Left ventricle myocardium inferior (tissue), 1 donor: ENCODE measurements at places on chromosomes 6 and 20. TPM values are rescaled to one million over a fixed set of nuclear protein-coding genes. Genes with fewer than 3 reads are reported as not detected.

Gene SMLR1
- not detected for total RNA-seq

- DNase-seq: no peak
These were observed 785.6 kb downstream of the QKI start for GRCh38 chr6:164200071-164200470.

- no peak for DNase-seq
These were observed 414.9 kb downstream of the KIF16B start for GRCh38 chr20:16158090-16158975.

Gene FAM209A
- total RNA-seq: not detected

- DNase-seq: no peak
These were observed 333.9 kb upstream of the IRAK1BP1 start for GRCh38 chr6:78533426-78533825.

DNA sequence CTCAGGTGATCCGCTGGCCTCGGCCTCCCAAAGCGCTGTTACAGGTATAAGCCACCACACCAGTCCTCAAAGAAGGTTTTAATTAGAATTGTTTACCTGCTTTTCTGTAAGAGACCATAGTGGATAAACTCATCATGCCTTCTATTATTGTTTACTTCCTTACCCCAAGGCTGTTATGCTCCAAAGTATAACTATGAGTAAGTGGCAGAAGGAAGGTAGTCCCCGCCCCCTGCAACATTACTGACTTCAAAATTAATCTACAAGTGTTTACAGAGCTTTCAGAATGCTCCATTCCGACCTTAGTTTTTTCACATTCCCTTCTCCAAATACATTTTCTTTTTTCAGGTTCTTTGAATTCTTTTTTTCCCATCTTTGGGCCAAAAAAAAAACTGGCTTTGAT, 480.5 kb upstream of the NOX3 start:
- no peak for DNase-seq

- DNase-seq: no peak
These were observed 45.9 kb upstream of the SCGN start for GRCh38 chr6:25606151-25606550.

GRCh38 chr20:62956387-62957135, 4.1 kb downstream of the SLC17A9 start:
- no peak for DNase-seq
